HepG2 (cell line): ENCODE measurements at places on chromosomes 12 and 14. TPM values are rescaled to one million over a fixed set of nuclear protein-coding genes. Genes with fewer than 3 reads are reported as not detected.

AQP2 gene
- polyA plus RNA-seq = not detected in 2 replicates

EFCAB11 gene
- 4.6 and 8.2 TPM in 2 replicates for polyA plus RNA-seq

RPL10L gene
- polyA plus RNA-seq = not detected in 2 replicates

LPCAT3 gene
- polyA plus RNA-seq = 62.7 and 64.3 TPM in 2 replicates

KSR2 gene
- not detected in 2 replicates for polyA plus RNA-seq

KIF5A gene
- 10.3 and 11.9 TPM in 2 replicates for polyA plus RNA-seq
